ENCODE measurements at places on chromosomes 2 and 18.

- DNase-seq = no peak
These were observed 51.8 kb downstream of the FSIP2 start for GRCh38 chr2:185790361-185790760.

GRCh38 chr18:49548229-49548636, 13.6 kb upstream of the LIPG start:
- no peak for DNase-seq

DNA sequence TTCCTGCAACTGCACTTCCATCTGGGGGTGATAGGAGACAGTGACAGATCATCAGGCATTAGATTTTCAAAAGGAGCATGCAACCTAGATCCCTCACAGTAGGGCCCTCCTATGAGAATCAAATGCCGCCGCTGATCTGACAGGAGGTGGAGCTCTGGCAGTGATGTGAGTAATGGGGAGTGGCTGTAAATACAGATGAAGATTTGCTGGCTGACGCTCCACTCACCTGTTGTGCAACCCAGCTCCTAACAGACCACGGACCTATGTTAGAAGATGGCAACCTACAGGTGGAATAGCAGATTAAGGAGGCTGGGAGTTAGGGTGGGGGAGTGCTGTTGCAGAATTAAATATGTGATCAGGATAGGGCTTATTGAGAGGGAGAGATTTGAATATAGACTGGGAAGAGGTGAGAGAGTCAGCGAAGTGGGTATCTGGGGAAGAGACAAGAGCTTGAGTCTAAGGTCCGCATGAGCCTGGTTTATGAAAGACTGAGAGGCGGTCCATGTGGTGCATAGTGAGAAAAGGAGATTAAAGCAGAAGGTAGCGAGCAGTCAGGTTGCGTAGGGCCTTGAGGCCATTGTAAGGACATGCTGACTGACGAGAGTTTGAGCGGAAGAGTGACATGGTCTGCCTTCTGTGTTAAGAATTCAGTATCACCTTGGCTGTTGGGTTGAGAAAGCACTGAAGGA, 31.3 kb upstream of the TOGARAM2 start:
- DNase-seq = no peak

DNA sequence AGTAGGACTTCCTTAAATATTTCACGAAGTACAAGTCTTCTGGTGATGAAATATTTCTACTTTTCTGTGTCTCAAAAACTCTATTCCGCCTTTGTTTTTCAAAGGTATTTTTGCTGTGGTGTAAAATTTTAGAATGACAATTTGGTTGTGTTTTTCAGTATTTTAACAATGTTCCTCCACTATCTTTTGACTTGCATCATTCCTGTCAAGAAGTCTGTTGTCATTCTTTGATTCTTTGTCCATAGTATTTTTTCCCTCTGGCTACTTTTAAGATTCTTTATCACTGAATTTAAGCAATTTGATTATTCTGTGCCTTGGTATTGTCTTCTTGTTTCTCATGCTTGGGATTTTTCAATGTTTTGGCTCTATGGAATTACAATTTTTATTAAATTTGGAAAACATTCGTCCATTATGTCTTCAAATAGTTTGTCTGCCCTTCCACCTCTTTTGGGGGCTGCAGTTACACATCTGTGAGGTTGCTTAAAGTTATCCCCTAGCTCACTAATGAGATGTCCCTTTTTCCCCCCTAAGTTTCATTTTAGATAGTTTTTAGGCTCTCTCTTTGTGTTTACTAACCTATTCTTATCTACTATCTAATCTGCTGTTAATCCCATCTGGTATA, 76.0 kb downstream of the CAB39 start:
- no peak for DNase-seq

- DNase-seq = no peak
These were observed 66.5 kb downstream of the SMAD7 start for GRCh38 chr18:48884306-48884705.

GRCh38 chr2:95231723-95232122, 24.4 kb downstream of the ZNF892 start:
- DNase-seq = peak; percentile 44

GRCh38 chr2:132593171-132593570, 76.8 kb downstream of the LYPD1 start:
- peak; percentile 21 for DNase-seq

DNA sequence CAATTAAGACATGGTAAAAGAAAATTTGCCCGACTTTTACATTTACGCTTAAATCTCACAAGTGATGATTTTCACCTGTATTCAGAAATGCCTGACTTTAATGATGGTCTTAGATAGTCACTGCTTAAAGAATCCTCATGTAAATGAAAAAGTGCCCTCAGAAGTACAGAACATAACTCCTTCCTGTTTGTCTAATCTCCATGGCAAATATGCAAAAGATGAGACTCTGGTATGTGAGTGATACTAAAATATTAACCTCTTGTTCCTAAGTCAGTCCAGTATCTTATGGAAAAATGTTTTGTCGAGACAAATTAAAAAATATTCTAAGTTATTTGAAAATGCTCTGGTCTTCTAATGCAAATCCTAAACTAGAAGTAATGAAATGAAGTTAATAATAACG, 29.2 kb downstream of the KCTD1 start:
- DNase-seq = no peak

- no peak for DNase-seq
These were observed 6.5 kb upstream of the DUSP2 start for GRCh38 chr2:96151595-96152303.

GRCh38 chr18:8046441-8046840, 479.3 kb downstream of the PTPRM start:
- no peak for DNase-seq

DNA sequence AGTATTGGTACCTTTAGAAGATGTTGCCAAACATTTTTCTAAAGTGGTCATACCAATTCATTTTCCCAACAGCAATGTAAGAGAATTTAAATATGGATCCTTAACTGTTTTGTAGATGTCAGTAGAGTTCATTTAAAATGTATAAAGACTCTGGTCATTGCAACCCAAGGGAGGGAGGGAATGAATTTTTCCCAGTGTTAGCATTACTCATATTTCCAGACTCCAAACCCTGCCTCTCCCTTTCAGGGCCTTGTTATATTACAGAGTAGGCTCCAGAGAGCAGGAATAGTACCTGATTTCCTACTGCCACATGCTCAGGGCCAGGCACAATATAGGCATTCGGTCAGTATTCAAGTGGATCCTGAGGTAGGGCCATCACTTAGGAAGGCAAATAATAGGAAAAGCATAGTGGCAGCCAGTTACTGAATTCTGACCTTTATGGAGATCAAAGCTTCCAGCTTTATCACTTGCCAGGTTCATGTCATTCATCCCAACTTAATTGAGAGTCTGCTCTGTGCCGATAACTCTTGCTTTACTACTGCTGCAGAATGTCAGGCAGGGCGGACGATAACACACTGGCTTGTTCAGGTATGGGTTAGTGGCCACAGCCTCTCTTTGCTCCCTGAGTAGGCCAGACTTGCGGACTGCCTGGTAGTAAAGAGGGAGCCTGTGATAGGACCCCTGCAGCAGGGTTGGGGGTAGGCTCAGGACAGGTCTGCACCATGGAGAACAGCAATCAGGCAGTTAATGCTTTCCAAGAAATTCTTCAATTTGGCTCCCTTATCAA, 75.3 kb downstream of the OSBPL6 start:
- no peak for DNase-seq

GRCh38 chr2:217261452-217261851, 401.6 kb upstream of the TNP1 start:
- DNase-seq = peak; percentile 90

DNA sequence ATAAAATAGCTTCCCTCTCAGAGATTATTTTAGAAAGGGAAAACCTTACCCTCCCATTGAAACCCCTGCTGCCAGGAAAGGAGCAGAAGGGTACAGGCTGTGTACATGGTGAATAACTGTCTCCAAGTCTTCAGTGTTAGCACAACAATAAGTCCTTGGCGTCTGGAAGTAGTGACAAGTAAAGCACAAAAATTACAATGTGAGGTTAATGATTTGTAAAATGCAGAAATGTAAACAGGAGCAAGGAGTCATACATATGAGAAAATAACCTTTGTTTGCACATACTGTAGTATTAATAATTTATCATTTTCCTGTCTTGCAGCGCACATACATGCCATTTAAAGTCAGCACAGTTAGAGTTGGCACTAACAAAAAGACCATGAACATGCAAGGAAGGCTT, 40.5 kb downstream of the ABHD3 start:
- DNase-seq = no peak

DNA sequence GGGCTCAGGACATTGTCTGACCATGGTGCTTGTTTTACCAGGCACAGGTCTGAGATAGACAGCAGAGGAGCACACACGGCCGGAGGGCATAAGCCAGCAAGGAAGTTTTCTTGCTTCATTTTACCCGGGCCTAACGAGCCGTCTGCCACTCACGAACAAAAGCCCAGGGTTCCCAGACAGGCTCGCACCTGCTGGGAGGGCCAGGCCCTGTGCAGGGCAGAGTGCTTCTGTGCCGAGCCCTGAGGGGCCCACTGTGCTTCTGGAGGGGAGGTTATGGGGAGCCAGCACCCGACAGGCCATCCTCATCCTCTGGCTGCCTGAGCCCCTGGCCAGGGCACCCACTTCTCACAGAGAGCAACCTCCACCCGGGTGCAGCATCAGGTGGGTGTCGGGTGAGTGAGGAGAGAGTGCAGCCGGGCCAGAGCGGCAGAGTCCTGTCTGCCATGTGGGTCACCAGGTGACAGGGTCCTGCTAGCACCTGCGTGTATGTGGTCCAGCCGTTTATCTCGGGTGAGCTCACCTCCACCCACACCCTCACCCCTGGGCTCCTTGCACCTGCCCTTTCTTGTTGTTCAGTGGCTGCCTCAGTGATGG, 297.9 kb downstream of the NDUFA10 start:
- DNase-seq = no peak

GRCh38 chr2:96503637-96504243, 1.4 kb downstream of the NEURL3 start:
- DNase-seq = no peak

- DNase-seq = no peak
These were observed 105.0 kb upstream of the MAP3K20 start for GRCh38 chr2:172970660-172971059.

GRCh38 chr2:148130581-148130980, 109.7 kb downstream of the MBD5 start:
- peak; percentile 63 for DNase-seq

DNA sequence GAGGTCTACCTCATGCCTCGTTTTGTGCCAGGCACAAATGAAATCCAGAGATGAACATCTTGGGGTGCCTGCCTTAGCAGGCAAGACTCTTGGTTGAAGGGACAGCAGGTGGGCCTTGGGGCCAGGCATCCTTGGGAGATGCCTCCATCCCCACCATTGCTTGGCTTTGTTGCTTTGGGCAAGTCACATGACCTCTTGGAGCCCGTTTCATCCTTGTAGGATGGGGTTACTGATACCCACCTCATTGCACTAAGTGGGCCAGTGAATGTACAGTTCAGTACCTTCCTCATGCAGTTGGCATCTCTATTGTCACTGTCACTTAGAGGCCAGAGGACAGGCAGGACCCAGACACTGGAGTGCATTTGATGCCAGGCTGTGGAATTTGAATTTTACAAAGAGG, 195.5 kb downstream of the LDLRAD4 start:
- DNase-seq = no peak

- DNase-seq = peak; percentile 56
These were observed 25.7 kb upstream of the FAM178B start for GRCh38 chr2:97011977-97012569.

- DNase-seq = no peak
These were observed 86.0 kb downstream of the NRP2 start for GRCh38 chr2:205768341-205768740.

DNA sequence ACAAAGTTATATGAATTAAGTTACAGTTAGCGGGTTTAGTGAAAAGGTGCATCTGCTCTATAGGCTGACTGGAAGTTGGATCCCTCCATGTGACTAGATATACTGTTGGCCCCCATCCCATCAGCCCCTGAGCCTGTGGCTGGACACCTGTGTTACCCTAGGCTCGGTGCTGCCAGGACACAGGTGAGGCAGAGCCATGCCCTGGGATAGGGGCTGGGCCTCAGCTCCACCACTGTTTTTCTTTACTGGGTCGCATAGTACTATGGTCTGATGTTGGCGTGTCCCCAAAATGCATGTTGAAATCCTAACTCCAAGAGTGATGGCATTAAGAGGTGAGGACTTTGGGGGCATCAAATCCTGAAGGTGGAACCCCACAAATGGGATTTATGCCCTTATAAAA, 638.6 kb upstream of the ID2 start:
- no peak for DNase-seq

DNA sequence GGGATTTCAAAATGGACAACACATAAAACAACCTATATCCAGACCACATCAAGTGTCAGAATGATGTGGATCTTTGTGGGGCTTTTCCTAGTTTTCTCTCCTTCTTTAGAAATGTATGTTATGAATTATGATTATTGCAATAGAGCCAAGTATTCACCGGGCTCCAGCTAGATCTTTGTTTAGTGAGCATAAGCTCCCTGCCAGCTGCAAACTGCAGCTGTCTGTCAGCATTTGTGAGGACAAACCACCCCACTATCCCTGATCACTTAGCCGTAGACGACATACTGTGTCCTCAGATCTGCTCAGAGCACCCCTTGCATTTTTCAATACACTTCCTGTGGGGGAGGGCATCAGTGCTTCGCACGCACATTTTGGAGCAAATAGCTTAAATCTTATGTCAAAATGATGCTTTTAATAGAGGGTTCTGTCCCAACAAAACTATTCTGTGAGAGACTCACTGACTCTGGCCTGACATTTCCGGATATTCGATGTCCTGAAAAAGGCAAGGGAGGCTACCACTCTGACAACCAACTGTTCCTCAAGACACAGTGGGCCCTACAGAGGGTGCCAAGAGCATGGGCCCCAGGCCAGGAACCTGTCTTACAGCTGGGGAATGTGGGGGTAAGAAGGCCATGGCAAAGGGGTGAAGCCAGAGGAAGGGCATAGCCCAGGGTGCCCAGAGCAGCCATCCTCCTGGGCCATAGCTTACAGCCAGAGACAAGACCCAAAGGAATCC, 346.0 kb downstream of the ARHGAP15 start:
- DNase-seq = peak; percentile 24

DNA sequence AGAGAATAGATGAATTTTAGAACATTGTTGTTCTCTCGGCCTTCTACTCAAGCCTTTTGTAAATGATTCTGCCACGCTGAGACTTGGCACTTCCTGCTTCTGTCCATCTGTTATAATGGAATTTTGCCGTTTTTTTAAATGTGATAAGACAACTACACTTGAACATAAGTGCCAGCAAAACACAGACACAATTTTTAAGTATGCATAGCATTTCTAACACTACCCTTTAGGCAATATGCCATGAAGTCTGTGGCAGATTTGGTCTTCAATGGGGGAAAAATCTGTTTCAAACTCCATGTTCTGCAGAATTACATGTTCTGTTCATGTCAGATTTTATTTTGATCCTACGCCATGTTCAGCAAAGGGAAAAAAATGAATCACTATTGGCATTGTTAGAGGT, 1170.7 kb upstream of the SLC39A10 start:
- DNase-seq = no peak

DNA sequence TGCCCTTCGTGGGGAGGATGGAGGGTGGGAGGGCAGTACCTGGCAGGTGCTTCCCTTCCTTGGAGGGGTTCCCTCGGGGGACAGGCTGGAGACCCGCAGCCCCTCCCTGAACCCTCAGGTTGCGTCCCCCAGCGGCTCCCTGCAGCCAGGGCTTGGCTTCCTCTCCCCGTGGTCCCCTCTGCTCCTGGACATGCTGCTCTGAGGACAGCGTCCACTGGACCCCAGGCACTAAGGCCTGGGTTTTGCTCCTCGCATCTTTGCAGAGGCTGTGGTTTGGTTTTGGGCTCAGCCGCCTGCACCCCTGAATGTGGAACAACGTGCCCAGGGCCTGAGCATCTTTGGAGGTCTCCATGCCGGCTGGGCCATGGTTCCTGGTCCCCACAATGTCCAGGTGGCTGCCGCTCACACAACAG, 133.5 kb downstream of the PTGR3 start:
- no peak for DNase-seq

GRCh38 chr18:70154591-70155194, 50.8 kb downstream of the RTTN start:
- peak; percentile 92 for DNase-seq

Measured in brain microvascular endothelial cell (primary cell).